Activated naive CD8-positive, alpha-beta T cell treated with anti-CD3 and anti-CD28 coated beads, Interleukin-2, amount 10 ng/mL, durations not matched to agents 7 days and 5 days (primary cell): ENCODE measurements at places on chromosomes 12 and 14. TPM values are rescaled to one million over a fixed set of nuclear protein-coding genes. Genes with fewer than 3 reads are reported as not detected.

GRCh38 chr12:31368666-31369361 lies 42.9 kb upstream of the SINHCAF start:
- no peak overlapping the region for H3K27ac ChIP-seq
- peaks cover 2% of the 10 kb centered on the region for H3K27me3 ChIP-seq
- no peaks in the 10 kb centered on the region for H3K36me3 ChIP-seq
- no peak for DNase-seq
- peaks cover under 1% of the 10 kb centered on the region for H3K4me1 ChIP-seq

- peaks cover under 1% of the 10 kb centered on the region for H3K27me3 ChIP-seq
- peaks cover 28% of the 10 kb centered on the region for H3K4me1 ChIP-seq
- H3K27ac ChIP-seq, result no peak overlapping the region
- peak overlapping the region; percentile 82 for H3K4me3 ChIP-seq
Measured at GRCh38 chr12:13099844-13100604, 3.4 kb downstream of the GSG1 start.

DNA sequence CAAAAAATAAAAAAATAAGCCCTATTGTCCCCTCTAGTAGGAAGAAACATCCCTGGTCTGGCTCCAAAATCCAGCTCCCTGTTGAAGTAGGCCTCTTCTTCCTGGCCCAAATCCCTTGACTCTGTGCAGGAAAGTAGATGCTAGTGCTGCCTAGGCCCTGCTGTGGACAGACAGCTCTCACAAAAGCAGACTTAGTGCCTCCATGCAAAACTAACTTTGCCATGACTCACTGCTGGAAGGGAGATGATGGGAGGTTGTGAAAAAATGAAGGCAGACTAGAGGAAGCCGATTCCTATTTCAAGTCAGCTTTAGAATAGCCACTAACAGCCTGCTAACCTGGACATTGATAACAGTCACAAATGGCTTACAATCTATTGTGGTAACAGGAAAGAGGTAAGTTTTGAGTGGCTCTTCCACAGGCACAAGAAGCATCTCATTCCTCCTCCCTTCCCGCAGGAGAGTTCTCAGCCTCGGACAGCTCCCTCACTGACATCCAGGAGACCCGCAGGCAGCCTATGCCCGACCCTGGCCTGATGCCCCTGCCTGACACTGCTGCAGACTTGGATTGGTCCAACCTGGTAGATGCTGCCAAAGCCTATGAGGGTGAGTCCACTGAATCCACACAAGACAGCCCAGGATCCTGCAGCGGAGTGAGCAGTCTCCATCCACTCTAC lies 198.9 kb upstream of the RGS6 start:
- DNase-seq, result no peak
- H3K36me3 ChIP-seq, result peaks cover 29% of the 10 kb centered on the region
- no peaks in the 10 kb centered on the region for H3K4me1 ChIP-seq
- H3K27me3 ChIP-seq, result no peaks in the 10 kb centered on the region

DNA sequence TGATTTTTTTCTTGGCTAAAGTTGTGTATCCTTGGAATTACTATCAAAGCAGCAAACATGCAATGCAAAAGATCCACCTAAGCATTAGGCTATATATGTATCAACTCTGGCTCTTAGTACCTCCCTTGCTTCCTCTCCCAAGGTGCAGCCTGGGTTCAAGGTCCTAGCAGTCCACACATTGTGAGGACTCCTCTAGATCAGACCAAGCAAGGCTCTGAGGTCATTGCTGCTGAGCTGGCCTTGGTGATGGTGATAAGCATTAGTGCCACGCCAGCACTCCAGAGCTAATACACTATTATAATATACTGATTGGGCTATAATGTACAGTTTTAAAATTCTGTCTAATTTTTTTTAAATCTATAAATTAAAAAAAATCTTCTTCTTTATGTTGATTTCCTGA lies 196.9 kb upstream of the BTG1 start:
- peaks cover 12% of the 10 kb centered on the region for H3K4me1 ChIP-seq
- no peaks in the 10 kb centered on the region for H3K27me3 ChIP-seq
- peaks cover 13% of the 10 kb centered on the region for H3K36me3 ChIP-seq
- no peak for DNase-seq
- H3K27ac ChIP-seq, result no peak overlapping the region

- peaks cover 81% of the 10 kb centered on the region for H3K4me1 ChIP-seq
- H3K4me3 ChIP-seq, result peak overlapping the region; percentile 72
- H3K27me3 ChIP-seq, result no peaks in the 10 kb centered on the region
Measured at GRCh38 chr14:98175881-98176280, 1096.1 kb downstream of the BCL11B start.

DNA sequence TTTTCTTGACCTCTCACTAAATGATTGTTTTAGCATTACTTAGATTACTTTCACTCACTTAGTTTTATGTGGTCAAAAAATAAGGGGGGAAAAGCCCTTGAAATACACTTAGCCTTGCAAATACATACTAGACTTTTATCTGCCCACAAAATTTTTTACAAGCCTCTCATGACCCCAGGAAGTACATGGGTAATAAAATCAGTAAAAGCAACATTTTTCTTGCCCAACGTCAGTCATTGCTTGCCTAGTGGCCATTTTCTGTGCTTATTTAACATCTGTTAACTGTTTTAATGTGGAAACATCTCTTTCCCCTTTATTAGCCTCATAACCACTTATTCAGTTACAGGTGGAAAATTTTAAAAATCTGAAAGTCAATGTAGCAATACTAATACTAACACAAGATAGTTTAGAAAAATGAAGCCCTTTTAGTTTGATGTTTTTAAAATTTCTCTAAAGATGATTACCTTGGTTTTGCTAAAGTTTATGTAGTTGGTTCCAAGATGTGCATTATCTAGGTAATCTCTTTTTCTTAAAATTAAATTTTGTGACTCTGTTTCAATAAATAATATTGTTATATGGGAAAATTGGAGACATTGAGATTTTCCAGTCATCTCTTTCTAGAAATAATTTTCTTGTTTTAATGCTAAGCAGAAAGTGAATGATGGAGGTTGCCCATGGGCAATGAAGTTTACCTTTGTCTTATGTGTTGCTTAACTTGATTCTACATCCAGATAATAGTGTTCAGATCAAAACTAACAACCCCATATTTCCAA lies 175.5 kb downstream of the TMTC2 start:
- peaks cover 1% of the 10 kb centered on the region for H3K36me3 ChIP-seq
- peaks cover 2% of the 10 kb centered on the region for H3K27me3 ChIP-seq
- H3K4me3 ChIP-seq, result no peak overlapping the region
- H3K4me1 ChIP-seq, result no peaks in the 10 kb centered on the region
- H3K27ac ChIP-seq, result no peak overlapping the region

GRCh38 chr12:57325395-57325794 lies 74.4 kb upstream of the STAC3 start:
- H3K27ac ChIP-seq, result no peak overlapping the region
- no peaks in the 10 kb centered on the region for H3K27me3 ChIP-seq
- no peak overlapping the region for H3K4me3 ChIP-seq
- peaks cover 2% of the 10 kb centered on the region for H3K4me1 ChIP-seq

DNA sequence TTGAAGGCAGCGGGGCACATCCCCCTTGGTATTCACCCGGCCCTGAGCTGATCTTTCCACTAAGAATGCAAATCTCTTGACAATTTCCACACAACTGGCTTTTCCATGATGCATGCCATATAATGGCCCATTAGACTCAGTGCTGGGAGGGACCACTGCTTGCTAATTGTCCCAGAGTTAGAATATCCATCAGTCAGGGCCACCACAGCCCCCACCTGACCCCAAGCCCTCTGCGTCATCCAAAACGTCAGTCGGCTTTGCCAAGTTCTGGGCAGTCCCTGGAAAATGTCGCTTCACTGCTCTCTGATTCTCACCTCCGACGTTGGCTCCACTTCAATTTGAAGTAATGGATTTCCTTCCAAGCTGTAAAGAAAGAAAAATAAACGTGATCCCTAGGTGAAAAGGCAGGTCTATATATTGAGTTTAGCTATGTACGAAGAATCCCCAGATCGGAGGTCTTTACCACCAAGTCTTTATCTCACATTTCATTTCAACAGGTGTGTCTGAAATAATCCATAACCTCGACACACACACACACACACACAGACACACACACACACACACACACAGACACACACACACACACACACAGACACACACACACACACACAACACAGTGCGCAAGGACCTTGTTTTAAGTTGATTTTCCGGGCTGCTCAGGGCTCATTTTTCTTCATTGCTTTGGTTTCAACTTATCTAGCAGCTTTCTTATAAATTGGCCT lies 165.5 kb upstream of the NOS1 start:
- H3K36me3 ChIP-seq, result no peaks in the 10 kb centered on the region
- no peaks in the 10 kb centered on the region for H3K27me3 ChIP-seq
- DNase-seq, result no peak
- H3K4me1 ChIP-seq, result no peaks in the 10 kb centered on the region
- no peak overlapping the region for H3K4me3 ChIP-seq

- DNase-seq, result no peak
- H3K4me3 ChIP-seq, result no peak overlapping the region
- H3K27ac ChIP-seq, result peak overlapping the region; percentile 18
- H3K36me3 ChIP-seq, result peaks cover 35% of the 10 kb centered on the region
- H3K27me3 ChIP-seq, result no peaks in the 10 kb centered on the region
Measured at GRCh38 chr12:46357438-46358324, 14.9 kb downstream of the SLC38A2 start.

- H3K27me3 ChIP-seq, result no peaks in the 10 kb centered on the region
- H3K36me3 ChIP-seq, result peaks cover 63% of the 10 kb centered on the region
- H3K4me3 ChIP-seq, result no peak overlapping the region
- peaks cover 5% of the 10 kb centered on the region for H3K4me1 ChIP-seq
- DNase-seq, result no peak
Measured at GRCh38 chr12:45944771-45945170, 45.6 kb downstream of the SCAF11 start.

GRCh38 chr14:58815161-58815701 lies 177.5 kb downstream of the DACT1 start:
- H3K27me3 ChIP-seq, result peaks cover 14% of the 10 kb centered on the region
- no peak overlapping the region for H3K27ac ChIP-seq
- H3K4me1 ChIP-seq, result no peaks in the 10 kb centered on the region
- no peaks in the 10 kb centered on the region for H3K36me3 ChIP-seq
- no peak overlapping the region for H3K4me3 ChIP-seq

DNA sequence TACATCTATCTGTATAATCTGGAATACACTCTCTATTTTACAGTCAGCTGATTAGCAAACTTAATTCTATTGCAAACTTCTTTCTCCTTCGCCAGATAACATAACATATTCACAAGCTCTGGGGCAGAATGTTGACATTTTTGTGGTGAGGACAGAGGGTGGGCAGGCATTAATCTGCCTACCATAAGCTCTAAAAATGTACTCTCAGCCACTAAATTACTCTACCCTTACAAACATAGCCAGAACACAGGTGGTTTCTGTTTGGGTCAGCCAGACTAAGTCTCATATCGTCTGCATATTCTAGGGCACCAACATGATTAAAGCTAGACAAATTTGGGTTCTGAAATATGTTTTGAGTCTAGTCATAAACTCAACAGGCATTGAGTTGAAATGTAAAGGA lies 90.1 kb downstream of the SLC6A15 start:
- no peak overlapping the region for H3K4me3 ChIP-seq
- no peaks in the 10 kb centered on the region for H3K4me1 ChIP-seq
- no peak overlapping the region for H3K27ac ChIP-seq
- no peaks in the 10 kb centered on the region for H3K27me3 ChIP-seq
- DNase-seq, result no peak

The OR9K2 gene
- total RNA-seq, result not detected

The AMN1 gene
- 7.3 TPM for total RNA-seq

The GLIPR1L1 gene
- not detected for total RNA-seq

The C12orf60 gene
- total RNA-seq, result 1.6 TPM

The GCN1 gene
- 101 TPM for total RNA-seq

The TOMM20L gene
- total RNA-seq, result not detected
